ENCODE measurements at places on chromosomes 6 and 20.

GRCh38 chr20:19712721-19713260 is 45.3 kb upstream of the RIN2 start:
- no peak for DNase-seq

- peak; percentile 63 for DNase-seq
Observed at GRCh38 chr6:119333707-119334295, 15.8 kb downstream of the MAN1A1 start.

GRCh38 chr6:149929422-149929821 is 6.5 kb upstream of the RAET1G start:
- peak; percentile 13 for DNase-seq

DNA sequence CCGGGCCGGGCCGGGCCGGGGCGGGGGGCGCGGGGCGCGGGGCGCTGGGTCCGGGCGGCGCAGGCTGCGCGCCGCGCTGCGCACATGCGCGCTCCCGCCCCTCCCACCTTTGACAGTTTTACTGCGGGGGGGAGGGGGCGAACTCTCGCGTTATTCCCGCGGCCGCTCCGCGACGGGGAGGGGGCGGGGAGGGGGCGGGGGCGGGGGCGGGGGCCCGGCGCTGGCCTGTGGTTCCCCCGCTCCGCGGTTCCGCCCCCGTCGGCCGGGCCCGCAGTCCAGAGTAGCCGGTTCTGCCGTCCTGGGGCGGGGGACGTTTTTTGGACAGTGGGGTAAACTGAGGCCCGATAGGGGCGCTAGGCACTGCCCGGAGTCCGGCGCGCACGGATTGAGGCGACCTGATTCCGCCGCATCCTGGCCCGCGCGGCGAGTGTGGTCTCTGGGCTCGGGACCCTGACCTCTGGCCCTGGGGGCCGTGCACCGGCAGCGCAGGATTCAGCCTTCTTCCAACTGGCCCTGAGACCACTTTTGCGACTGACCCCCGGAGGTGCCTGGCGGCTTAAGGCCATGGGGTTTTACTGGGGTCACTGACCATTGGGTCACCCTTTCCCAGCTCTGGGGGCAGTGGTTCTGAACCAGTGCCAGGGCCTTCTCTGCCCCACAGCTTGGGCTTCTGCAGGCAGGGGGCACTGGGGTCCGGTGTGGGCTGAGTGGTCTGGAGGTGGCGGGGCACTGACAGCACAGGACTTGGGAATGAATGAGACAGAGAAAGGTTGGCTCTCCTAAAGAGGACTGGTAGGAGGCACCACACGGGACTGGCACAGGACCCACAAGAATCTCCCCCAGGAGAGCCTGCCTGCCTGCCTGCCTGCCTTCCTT is at the start of gene ZNF512B:
Gene ZNF512B (minus strand): TSS at position 93 of the 876 bp plus-strand sequence. CDS start 1,980 bp downstream, outside the sequence.
- DNase-seq = peak; percentile 84

- no peak for DNase-seq
Observed at GRCh38 chr6:35605600-35605999, 83.1 kb downstream of the FKBP5 start.
